NCI-H82 (cell line): ENCODE measurements at places on chromosomes 6 and 20.

DNA sequence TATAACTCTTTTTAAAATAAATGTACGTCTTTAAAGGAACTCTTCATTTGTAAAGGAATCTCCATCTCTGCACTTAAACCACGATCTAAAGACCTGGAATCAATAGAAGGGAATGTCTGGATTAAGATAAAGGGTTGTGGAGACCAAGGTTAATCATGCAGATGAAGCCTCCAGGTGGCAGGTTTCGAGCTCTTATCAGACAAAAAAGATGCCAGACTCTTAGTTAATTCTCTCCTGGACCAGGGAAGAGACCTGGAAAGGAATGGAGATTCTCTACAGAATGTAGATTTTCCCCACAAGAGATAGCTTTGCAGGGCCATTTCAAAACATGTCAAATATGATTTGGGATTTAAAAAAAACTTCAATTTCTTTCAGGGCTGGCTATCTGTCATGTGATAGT lies 71.5 kb upstream of the SSTR4 start:
- no peak for DNase-seq

DNA sequence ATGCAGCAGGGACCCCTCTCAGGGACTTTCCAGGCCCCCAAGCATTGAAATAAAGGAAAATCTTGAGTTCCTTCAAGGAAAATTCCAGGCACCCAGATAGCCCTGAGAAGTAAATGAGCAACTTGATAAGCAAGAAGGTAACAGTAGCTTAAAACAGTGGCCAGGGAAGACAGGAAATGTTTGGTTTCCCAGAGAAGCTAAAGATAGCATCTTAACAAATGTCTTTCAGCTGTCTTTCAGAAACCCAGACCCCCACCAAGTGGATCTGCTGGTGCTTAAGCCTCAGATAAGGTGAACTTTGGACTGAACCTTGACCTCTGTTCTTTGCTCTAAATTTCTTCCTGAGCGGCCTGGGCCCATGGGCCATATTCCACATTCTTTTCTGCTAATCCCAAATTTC lies 117.8 kb upstream of the CST7 start:
- no peak for DNase-seq

GRCh38 chr20:9632991-9633390 lies 118.6 kb downstream of the LAMP5 start:
- no peak for DNase-seq

DNA sequence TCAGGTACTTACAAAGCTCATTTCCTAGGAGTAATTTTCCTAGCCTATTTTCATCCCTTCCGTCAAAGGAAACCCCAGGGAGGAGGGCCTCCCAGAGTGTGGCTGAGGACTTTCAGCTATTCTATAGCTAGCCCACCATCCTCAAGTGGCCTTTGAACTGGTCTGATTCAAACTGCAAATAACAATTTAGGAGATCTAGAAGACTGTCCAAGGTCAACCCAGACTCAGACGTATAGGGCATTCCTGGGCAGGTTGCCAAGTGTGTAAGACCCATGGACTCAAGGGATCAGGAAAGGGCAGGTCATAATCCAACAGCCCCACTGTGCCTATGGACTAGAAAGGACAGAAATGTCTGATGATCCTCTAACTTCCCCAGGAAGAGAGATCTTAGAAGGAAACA lies 2.1 kb upstream of the RRAGD start:
- peak; percentile 9 for DNase-seq

DNA sequence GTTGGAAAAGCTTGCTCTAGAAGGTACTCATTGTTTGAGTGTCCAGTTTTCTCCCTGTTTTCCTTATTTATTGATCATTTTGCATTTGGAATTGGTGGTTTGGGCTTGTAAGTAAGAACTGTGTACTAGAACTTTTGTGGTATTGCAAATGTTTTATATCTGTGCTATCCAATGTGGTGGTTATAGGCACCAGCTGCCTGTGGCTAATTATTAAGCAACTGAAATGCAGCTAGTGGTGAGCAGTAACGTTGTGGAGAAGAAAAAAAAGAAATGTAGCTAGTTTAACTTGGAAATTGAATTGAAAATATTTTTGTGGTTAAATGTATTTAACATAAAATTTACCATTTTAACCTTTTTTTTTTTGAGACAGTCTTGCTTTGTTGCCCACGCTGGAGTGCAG lies 50.7 kb upstream of the MAPK13 start:
- no peak for DNase-seq

- DNase-seq: no peak
Observed at GRCh38 chr6:21707524-21708319, 114.2 kb downstream of the SOX4 start.

DNA sequence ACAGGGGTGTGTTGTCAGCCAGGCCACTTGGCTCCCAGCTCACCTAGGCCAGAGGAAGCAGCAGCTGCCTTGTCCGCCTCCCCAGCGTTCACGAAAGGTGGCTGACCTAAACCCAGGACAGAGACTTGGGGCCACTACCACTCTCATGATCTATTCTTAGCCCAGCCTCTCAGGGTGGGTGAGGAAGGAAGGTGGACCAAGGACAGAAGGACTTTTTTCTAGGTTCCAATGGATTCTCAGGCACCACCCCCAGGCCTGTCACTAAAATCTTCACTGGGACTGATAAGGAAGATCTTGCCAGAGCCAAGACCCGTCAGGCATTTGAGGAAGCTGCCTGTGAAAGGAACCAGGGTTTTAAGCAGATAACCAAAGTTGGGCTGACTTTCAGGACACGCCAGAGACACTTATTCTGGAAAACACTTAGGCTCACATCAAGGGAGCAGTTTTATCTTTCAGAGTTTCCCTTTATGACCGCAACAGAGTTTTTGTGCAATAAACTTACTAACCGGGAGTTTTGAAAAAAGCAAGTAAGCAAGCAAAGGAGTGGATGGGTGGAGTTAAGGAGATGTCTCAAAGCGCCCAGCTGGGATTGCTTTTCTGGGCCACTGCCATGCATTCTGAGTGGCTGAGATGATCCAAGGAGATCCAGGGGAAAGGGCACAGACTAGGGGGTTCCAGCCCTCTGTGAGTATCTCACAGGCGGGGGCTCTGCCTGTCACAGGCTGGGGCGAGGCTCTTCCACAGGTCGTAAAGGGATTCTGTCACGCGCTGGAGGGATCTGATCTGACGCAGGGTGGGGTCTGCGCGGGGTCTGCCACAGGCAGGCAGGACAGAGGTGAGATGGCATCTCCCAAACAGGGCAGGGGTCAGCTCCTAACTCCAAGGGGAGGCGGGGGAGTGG lies 989 bp downstream of the FITM2 start:
- peak; percentile 46 for DNase-seq

- no peak for DNase-seq
Observed at GRCh38 chr6:56911847-56912246, 43.1 kb upstream of the BEND6 start.

DNA sequence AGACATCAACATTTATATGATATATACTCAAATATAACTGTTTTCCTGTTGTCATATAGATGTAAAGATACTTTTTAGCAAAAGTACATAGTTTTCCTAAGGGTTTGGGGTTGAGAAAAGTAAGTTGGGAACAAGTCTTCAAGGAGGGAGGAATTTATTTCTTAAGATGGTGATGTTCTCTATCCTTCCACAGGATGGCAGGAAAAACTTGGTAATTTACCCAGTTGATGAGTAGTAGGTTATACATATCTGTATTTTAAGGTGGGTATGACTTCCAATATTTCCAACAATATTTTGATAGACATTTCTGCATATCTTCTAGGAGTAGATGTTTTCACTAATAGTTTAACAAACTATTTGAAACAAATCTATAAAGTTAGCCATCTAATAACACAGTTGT lies 254.4 kb downstream of the RIMS1 start:
- peak; percentile 1 for DNase-seq

DNA sequence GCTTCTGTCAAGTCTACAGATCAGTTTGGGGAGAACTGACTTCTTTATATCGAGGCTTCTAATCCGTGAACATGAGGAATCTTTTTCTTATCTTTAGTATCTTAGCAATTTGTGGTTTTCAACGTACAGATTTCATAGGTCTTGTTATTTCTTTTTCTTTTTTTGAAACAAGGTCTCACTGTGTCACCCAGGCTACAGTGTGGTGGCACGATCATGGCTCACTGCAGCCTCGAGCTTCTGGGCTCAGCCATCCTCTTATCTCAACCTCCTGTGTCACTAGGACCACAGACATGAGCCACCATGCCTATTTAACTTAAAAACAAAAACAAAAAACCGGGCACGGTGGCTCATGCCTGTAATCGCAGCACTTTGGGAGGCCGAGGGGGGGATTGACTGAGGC lies 29.3 kb downstream of the DNAJC5 start:
- DNase-seq: no peak

DNA sequence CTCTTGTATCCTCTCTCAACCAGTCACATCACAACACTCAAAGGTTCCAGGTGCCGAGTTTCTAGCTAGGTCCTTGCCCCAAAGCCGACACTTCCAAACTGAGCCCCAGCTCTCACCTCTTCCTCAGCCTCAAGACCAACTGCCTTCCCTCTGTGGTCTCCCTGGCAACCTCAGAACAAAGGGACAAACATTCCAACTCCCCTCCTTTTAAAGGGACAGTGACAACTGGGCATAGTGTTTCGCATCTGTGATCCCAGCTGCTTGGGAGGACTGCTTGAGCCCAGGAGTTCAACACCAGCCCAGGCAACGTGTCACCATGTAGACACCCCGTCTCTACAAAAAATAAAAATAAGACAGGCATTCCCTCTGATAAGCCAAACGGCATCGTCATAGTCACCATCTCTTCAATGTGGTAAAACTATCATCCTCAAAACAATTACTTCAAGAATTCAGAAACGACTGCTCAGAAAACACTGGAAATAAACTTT lies 11.3 kb downstream of the DIDO1 start:
- peak; percentile 53 for DNase-seq

DNA sequence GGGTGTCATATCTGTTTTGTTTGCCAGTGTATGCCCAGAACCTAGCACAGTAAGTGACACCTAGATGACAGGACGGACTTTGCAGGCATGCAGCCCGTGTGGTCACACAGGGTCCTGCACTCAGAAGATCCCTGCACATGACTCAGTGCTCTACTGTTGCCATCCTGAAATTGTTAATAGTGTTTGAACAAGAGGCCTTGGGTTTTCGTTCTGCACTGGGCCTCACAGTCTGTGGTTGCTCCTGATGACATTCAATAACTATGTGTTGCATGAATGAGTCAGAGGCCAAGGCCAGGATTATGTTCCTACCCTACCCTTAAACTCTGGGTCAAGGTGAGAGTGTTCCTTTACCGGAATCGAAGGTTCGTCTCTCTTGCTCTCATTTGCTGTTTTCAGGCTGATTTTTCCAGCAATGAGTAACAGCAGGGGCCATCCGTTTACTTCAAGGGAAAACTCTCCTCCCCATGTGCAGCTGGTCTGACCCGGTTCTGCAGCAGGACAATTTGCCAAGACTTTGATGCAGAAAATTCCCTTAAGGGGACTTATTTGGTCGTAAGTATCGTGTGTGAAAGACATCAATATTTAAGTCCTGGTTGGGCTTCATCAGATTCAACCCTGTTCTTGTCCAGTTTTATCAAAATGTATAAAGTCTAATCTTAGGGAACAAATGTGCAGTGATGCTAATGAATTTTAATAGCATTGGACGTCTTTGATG lies 13.0 kb upstream of the PFDN4 start:
- peak; percentile 15 for DNase-seq

GRCh38 chr6:106056746-106057390 lies 29.3 kb upstream of the PRDM1 start:
- DNase-seq: no peak

DNA sequence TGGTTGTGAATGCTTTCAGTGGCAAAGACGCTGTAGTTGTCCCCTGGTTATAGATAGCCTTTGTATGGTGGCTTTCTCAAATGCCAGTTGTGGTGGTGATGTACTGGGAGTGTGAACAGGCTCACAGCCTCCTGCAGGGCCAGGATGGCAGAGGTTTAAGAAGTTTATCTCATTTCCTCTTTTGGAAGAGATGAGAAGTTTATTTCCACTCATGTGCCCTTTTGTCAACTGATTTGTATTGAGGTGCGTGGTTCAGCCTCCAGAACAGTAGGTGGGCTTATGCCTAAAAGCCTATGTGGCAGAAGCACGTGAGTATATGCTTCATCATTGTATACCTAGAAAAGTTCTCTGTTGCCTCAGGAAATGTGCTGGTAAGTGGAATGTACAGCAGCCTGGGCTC lies 13.7 kb upstream of the ZFP57 start:
- DNase-seq: no peak

- peak; percentile 57 for DNase-seq
Observed at GRCh38 chr6:20432692-20433091, 31.0 kb downstream of the E2F3 start.

- no peak for DNase-seq
Observed at GRCh38 chr6:149471801-149472200, 13.0 kb downstream of the ZC3H12D start.

GRCh38 chr6:54958446-54958845 lies 111.9 kb downstream of the FAM83B start:
- DNase-seq: no peak

DNA sequence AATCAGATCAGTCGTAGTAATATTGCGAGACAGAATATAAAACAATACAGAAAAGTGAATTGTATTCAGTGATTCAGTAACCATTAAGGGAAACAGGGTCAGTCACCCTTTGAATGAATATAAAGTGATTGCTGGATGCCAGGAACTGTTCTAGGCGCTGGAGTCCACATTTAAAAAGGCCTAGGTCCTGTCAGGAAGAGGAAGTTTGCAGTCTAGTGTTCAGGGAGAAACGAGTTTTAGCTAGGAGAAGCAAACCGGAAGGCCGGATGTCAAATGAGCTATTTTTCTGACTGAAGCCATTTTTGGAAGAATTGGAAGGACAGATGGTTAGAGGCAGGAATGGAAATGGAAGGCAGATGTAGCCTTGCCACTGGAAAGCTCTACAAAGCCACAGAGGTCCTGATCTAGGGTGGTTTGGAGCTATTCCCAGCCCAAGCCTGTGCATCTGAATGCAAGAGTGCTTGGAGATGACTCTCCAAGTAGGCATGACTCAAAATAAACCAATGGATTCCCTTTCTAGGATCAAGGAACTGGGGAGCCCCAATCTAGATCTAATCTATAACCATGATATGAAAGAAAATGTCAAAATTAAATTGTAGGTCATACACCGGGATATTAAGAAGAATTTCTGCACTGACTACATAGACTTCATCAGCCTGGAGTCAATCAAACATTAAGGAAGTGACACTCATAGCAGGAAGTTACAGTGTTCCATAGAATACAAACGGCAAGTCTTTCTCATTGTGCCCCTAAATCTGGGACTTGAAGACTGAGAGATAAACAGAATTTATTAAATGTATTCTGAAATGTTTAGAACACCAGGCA lies 36.8 kb upstream of the CDKAL1 start:
- DNase-seq: no peak
